ENCODE measurements at places on chromosomes 13 and 19. TPM values are rescaled to one million over a fixed set of nuclear protein-coding genes. Genes with fewer than 3 reads are reported as not detected.

GRCh38 chr13:43694146-43694664 lies 92.6 kb downstream of the ENOX1 start:
- H3K4me1 ChIP-seq: no peaks in the 10 kb centered on the region
- H3K4me3 ChIP-seq: no peak overlapping the region
- H3K27me3 ChIP-seq: no peaks in the 10 kb centered on the region
- H3K27ac ChIP-seq: no peak overlapping the region
- H3K36me3 ChIP-seq: no peaks in the 10 kb centered on the region
- DNase-seq: no peak

The SRRM5 gene
- 0.09 TPM for total RNA-seq

GRCh38 chr13:91203430-91203829 lies 144.1 kb upstream of the MIR17HG start:
- H3K27me3 ChIP-seq: no peaks in the 10 kb centered on the region
- no peaks in the 10 kb centered on the region for H3K36me3 ChIP-seq
- DNase-seq: no peak
- no peak overlapping the region for H3K27ac ChIP-seq

DNA sequence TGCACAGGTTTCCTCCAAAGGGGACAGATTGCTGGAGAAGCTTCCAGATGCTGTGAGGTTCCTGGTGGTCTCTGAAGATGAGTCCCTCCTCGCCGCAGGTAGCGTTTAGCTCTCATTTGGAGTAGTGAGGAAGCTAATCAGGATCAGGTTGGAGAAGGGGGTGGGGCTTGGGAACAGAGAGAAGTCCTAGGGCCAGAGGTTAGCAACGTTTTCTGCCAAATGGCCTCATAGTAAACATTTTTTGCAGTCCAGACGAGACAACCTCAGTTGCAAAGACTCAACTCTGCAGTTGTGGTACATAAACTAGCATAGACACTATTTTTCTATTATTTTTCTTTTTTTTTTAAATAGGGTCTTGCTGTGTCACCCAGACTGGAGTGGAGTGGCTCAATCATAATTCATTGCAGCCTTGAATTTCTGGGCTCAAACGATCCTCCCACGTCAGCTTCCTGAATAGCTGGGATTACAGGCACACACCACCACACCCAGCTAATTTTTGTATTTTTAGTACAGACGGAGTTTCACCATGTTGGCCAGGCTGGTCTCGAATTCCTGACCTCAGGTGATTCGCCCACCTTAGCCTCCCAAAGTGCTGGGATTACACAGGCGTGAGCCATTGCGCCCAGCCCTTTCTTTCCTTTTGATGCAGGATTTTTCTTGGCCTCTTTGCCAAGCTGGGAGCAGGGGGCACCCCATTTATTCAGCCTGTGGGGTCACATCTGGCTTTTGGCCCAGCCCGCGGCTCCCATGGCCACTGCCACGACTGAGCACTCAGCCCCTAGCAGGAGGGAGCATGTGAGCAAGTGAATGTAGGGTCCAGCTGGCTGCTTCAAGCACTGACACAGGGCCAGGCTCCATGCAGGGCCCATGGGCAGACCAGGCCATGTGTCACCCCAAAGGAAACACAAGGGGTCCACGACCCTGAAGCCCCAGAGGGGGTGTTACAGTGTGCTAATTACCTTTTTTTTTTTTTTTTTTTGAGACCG lies 34.4 kb upstream of the SIN3B start:
- no peaks in the 10 kb centered on the region for H3K27me3 ChIP-seq
- H3K4me1 ChIP-seq: no peaks in the 10 kb centered on the region
- no peak overlapping the region for H3K4me3 ChIP-seq
- no peaks in the 10 kb centered on the region for H3K36me3 ChIP-seq

DNA sequence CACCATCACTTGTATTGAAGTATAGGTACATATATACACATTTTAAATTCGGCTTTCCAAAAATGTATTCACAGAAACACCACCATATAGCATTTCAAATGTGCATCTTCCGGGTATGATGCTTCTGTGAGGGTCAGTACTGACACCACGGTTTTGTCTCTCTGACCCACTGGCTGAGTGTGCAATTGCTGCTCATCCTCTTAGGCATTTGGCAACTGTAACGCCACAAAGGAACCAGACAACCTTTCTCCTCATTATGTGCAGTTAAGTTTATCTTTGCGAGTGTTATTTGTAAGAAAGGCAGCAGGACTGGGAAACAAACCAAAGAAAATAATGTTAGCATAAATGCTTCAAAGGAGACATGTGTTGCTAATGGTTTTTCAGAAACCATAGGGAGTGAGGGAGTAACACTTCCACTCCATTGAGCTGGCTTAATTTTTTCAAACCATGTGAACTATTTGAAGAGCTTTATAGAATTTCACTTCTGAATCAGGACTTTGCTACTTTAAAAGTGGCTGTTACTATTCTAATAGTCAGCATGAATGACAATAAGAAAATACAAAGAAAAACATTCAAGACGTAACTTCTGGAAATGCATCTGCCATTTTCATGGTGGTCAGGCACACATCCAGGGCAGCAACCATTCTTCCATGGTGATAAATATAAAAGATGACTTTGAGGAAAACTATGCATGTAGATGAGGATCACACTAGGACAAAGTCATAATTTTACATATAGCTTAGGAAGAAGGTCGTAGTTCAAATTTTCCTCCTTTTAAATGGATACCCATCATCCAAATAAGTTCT lies 423.3 kb downstream of the MZT1 start:
- H3K4me3 ChIP-seq: no peak overlapping the region
- no peak overlapping the region for H3K27ac ChIP-seq
- no peaks in the 10 kb centered on the region for H3K36me3 ChIP-seq
- DNase-seq: no peak
- no peaks in the 10 kb centered on the region for H3K27me3 ChIP-seq
- no peaks in the 10 kb centered on the region for H3K4me1 ChIP-seq

GRCh38 chr19:37074819-37075362 lies 3.3 kb upstream of the ZNF420 start:
- H3K4me3 ChIP-seq: no peak overlapping the region
- H3K4me1 ChIP-seq: peaks cover 11% of the 10 kb centered on the region
- H3K36me3 ChIP-seq: no peaks in the 10 kb centered on the region
- no peak overlapping the region for H3K27ac ChIP-seq
- no peak for DNase-seq
- H3K27me3 ChIP-seq: no peaks in the 10 kb centered on the region

DNA sequence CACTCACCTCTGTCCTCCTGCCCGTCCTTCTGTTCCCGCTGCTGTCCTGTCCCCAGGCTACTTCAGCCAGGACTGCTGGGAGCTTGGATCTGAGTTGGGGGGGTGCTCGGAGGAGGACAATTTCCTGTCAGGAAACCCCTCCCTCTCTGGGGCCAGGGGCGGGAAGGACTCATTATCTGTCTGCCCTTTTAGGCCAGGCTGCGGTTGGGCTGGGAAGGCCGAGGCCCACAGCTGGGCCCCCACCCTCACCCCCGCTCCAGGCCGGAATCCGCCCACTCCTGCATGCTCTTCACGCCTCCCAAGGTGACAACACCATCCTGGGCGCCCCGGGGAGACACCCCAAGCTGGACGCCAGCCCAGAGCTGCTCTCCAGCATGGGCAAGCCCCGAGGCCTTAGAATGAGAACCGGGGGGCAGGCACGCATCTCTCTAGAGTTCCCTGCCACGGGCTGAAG lies at the start of gene EXOC3L2:
TSS of gene EXOC3L2 (minus strand) at position 74 of the 454 bp plus-strand sequence. CDS start 6,362 bp downstream, outside the sequence.
- H3K27ac ChIP-seq: peak within 1 kb of the TSS; percentile 61
- H3K4me1 ChIP-seq: peaks cover 3% of the 10 kb centered on the region
- no peaks in the 10 kb centered on the region for H3K27me3 ChIP-seq
- no peak within 1 kb of the TSS for H3K4me3 ChIP-seq
- no peaks in the 10 kb centered on the region for H3K36me3 ChIP-seq

GRCh38 chr13:31824705-31825517 lies 85.6 kb downstream of the RXFP2 start:
- no peak overlapping the region for H3K4me3 ChIP-seq
- no peaks in the 10 kb centered on the region for H3K36me3 ChIP-seq
- no peaks in the 10 kb centered on the region for H3K4me1 ChIP-seq
- no peak for DNase-seq
- no peak overlapping the region for H3K27ac ChIP-seq

- peaks cover 3% of the 10 kb centered on the region for H3K4me1 ChIP-seq
- DNase-seq: no peak
- H3K27ac ChIP-seq: no peak overlapping the region
- H3K27me3 ChIP-seq: no peaks in the 10 kb centered on the region
Measured at GRCh38 chr13:40064154-40065097, 409.0 kb downstream of the COG6 start.

The SSC5D gene
- 0.66 TPM for total RNA-seq
